ENCODE measurements at places on chromosomes 3 and 15.

DNA sequence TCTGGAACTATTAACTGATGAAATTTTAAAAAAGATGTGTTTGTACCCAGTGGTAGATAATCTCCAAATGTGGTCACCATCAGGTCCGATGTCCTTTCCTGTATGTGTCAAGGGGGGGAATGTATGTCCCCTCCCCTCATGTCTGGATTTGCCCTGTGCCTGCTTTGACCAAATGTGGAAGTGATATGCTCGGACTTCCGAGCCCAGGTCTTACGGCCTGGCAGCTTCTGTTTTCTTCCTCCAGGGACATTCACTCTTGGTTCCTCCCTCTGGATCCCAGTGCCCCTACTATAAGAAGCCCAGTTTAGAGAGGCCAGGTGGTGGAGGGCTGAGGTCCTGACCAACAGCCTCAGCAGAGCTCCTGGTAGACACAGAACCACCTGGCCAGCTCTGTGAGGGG lies 75.5 kb downstream of the CCR1 start:
- DNase-seq = no peak

DNA sequence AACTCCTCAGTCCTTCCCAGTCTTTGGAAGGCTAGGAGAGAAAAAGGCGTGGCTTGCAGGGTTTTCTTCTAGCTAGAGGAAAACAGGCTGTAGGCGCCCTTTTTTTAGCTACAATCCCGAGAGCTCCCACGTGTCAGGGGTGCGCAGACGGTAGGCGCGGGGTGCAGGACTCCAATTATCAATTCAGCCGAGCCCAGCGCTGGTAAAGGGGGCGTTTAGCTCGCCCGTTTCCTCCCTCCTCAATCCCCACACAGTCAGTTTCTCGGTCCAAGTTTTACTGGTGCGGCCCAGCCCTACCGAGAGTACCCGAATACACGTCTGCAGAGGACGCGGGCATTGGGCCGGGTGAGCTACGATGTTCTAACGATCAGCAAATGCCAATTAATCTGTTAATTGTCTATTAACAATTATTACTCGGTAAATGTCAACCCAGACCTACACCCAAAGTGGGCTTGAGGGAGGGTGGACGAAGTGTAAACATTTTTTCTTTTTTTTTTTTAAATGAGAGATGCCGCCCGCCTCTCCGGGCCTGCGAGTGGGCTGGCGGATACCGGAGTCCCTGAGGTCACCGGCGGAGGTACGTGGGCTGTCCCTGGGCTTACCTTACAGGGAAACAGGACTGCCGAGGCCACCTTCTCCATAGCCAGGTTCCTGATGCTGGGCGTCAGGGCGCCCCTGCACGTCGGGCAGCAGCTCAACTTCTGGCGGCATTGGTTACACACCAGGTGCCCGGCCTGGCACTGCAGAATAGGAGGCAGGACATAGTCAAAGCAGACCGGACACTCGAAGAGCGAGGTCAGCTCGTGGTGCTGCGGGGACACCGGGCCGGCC lies 923 bp downstream of the SIAH2 start:
- DNase-seq = peak; percentile 21

DNA sequence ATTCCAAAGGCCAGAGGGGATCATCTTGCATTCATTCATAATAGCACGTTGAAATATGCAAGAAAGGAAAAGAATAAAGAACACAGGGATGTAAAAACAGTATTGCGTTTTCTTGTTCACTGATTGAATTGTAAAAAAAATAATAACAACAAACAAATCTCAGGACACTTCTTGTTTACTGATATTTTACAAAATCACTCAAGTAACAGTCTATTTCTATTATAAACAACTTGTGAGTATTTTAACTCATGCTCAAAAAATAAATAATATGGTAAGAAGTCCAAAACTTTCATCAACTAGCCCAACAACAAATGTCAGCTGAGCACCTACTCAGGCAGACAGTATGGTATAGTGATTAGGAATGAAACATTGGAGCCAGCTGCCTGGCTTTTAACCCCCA lies 2.2 kb upstream of the GABRG3 start:
- no peak for DNase-seq

DNA sequence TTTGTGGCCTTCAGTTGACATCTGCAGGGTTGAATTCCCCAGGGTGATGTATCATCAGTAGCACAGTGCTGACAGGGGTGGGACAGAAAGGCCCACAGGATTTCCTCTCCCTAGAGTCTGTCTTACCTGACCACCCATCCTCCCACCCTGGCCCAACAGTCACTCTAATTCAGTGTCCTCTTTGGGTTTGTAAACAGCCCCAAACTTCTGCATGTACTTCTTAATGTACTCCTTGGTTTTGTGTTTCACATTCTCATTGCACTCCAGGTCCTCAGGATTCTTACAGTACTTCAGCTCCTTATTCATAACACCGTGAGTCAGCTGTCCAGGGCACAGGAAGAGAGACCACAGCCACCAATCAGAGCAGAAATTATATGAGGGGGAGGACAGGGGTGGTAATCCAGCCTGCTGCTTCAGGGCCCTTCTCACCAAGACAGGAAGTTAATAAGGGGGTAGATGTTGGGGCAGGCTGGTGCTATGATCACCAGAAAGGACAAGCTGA lies 37.5 kb downstream of the NBEAL2 start:
- DNase-seq = no peak

- no peak for DNase-seq
Observed at GRCh38 chr3:160911411-160911810, 155.4 kb downstream of the PPM1L start.

GRCh38 chr3:102302020-102302419 lies 132.8 kb upstream of the ZPLD1 start:
- DNase-seq = no peak

DNA sequence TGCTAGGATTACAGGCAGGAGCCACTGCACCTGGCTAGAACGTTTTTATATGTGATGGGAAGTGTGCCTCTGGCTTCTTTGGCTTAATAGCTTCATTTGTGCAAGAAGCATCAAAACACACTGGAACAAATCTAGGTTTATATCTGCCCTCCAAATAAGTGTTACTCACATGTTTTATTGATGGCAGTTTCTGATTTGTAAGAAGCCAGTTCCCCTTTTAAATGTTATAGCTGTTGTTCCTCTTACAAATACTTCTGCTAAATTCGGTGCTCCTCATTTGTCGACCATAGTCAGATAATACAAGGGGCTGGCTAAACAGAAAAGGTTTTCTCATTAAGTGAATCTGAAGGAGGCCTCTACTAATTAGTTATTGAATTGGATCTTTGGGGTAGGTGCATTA lies 307.1 kb upstream of the SEMA6D start:
- no peak for DNase-seq

- DNase-seq = no peak
Observed at GRCh38 chr15:92429378-92430068, 35.8 kb downstream of the ST8SIA2 start.

- DNase-seq = no peak
Observed at GRCh38 chr3:195916991-195917390, 8.6 kb upstream of the TNK2 start.

GRCh38 chr3:184497804-184498203 lies 63.8 kb upstream of the EPHB3 start:
- DNase-seq = no peak

- no peak for DNase-seq
Observed at GRCh38 chr3:196236223-196236622, 19.9 kb downstream of the SLC51A start.

GRCh38 chr3:111071257-111072030 lies at the start of gene NECTIN3:
TSS of gene NECTIN3 (plus strand) at chr3:111071816. CDS start at chr3:111072018, 202 bp downstream.
- peak; percentile 72 for DNase-seq

DNA sequence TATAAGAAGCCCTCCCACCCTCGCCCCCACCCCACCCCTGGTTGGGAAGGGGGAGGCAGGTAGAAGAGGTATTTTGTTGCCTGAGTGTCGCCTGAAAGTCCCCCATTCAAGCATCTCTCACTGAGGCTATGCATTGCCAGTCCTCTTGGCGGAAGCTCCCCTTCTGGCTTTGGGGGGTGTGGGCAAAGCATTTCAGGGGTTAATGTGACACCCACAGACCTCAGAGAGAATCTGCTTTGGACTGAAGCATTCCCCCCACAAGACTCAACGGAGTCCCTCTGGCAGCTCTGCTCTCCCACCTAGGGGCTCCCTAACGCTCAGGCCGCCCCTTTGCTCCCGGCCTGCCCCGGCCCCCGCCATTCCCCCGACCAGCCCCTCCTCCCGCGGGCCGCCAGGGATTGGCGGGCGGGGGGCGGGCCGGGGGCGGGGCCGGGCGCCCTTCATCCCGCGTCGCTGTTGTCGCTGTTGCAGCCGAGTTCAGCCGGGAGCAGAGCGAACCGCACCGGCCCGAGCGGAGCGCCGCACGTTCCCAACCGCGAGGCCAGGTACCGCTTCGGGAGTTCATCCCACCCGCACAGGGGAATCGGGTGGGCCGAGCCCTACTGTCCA lies at the start of gene SLC38A3:
Gene SLC38A3, plus strand, starts transcription at position 468 of the 609 bp plus-strand sequence. CDS start 8,929 bp downstream, outside the sequence.
- DNase-seq = no peak

DNA sequence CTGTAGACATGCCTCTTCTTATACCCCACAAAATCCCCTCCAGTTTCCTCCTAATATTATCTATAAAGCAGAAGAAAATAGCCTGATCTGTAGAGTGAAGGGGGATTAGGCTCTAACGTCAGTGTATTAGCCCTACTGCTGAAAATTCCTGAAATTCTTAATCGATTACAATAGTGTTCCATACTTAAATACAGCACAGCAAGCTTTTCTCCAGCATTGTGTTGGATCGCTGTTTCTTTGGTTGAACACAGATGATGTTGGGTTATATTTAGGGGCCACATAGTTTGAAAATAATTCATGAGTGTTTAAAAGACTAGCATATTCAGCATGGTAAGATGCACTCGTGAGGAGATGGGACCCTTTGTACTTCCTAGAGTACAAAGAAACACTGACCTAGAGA lies 52.5 kb downstream of the PIAS1 start:
- no peak for DNase-seq

DNA sequence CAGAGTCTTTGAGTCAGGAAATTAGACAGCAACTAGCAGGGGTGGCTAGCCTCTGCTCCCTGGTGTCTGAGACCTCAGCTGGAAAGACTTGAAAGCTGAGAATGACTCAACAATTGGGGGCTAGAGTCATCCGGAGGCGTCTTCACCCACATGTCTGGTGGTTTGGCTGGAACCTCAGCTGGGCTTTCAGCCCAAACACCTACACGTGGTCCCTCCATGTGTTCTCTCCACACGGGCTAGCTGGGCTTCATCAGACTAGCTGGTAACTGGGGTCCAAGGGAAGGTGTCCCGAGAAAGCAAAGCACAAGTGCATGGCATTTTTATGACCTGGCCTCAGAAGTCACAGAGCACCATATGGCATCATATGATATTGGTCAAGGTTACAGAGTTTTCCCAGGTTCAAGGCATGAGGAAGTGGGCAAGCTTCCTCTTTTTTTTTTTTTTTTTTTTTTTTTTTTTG lies 19.9 kb upstream of the ABHD2 start:
- DNase-seq = peak; percentile 27

DNA sequence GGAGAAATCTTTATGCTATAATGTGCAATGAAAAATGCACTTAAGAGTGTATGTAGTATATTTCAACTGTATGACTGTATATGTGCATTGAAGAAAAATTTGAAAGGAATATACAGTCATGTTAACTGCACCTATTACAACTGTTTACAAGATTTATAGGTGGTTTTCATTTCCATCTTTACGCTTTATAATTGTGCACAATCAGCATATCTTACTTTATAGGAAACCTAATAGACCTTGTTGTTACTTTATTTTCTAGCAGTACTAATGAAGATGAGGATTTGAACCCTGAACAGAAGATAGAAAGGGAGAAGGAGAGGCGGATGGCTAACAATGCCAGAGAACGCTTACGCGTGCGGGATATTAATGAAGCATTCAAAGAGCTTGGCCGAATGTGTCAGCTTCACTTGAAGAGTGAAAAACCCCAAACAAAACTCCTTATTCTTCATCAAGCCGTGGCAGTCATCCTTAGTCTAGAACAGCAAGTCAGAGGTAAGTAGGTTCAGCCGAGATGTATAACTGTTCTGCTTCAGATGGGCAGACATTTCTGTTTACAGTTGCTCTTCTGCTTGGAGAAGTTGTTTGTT lies 103.4 kb upstream of the CGNL1 start:
- DNase-seq = no peak

- DNase-seq = no peak
Observed at GRCh38 chr15:63041402-63041973, 1.1 kb upstream of the TPM1 start.

DNA sequence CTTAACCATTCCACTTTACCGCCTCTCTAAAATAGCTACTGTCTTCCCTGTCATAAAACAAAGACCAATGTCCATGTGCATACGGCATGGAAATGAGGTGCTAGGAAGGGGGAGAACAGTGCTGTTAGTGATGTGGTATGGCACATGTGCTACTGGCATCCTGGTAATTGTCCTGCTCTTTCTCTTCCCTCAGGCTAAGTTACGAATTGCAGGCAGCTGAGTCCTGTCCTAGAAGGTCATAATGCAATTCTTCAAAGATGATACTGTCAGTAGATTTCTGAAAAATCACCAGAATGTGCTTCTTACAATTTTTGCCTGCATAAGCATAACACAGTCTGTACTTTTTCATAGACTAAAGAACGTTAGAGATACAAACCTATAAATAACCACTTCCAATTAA lies 216.8 kb downstream of the RSL24D1 start:
- DNase-seq = no peak

DNA sequence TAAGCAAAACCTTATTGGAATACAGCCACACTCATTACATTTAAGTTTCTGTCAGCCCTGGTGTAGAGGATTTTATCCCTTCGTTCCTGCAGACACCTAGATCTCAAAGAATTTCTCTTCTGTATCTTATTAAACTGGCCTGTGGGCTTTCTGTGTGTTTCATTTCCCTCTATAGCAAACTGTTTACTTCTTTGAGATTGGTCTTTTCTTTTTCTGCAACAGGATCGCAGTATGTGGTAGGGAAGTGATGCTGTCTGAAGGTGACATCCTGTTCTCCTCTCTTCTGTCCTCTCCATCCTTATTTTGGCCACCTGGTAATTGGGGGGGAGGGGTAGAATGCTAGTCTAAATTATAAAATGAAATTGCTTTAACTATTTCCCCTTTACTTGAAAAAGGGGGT lies 25.5 kb downstream of the ATP1B3 start:
- no peak for DNase-seq

DNA sequence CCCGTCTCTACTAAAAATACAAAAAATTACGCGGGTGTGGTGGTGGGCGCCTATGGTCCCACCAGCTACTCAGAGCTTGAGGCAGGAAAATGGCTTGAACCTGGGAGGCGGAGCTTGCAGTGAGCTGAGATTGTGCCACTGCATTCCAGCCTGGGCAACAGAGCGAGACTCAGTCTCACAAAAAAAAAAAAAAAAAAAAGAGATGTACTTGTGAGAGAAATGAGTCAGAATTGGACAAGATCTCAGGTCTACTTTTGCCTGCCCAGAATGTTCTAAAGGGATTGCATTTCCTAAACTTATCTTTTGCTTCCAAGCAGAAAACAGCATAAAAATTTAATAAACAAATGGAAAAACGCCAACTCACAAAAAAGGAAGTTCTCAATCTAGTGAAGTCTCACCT lies 167.5 kb downstream of the NR2F2 start:
- DNase-seq = no peak

GRCh38 chr15:83898361-83898760 lies 244.4 kb downstream of the ADAMTSL3 start:
- DNase-seq = no peak

Data from stimulated activated CD8-positive, alpha-beta memory T cell treated with anti-CD3 and anti-CD28 coated beads, Interleukin-15, amount 100 ng/mL, for 4 hours (primary cell).